NAMALWA (cell line): ENCODE measurements at places on chromosomes 5 and 9.

DNA sequence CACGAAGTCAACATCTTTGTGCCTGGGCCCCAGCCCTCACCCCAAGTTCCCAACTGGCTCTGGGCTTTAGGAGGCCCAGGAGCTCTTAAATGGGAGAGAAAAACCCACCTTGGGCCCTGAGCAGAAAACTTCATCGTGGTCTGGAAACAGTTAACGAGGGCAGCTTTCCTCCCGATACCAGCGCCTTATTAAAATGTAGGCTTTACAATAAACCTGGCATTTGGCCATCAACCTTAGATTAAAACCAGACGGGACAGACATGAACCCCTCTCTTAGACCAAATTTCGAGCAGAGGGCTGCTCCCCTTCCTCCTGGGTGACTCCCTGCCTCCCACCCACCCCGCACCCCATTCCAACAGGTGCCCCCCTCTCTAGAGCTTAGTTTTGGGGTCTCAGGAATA lies 39.4 kb downstream of the PRRX2 start:
- no peak for DNase-seq

GRCh38 chr5:140673187-140673976 lies at the start of gene DND1:
TSS of gene DND1 (minus strand) at chr5:140673576. CDS start at chr5:140673542, 34 bp downstream.
- DNase-seq, result no peak

GRCh38 chr5:178895615-178896571 lies at the start of gene ZFP2:
TSS of gene ZFP2 (plus strand) at chr5:178895913. CDS start at chr5:178931314, 35,401 bp downstream.
- DNase-seq, result no peak

GRCh38 chr9:138122201-138122600 lies 244.6 kb downstream of the CACNA1B start:
- no peak for DNase-seq

DNA sequence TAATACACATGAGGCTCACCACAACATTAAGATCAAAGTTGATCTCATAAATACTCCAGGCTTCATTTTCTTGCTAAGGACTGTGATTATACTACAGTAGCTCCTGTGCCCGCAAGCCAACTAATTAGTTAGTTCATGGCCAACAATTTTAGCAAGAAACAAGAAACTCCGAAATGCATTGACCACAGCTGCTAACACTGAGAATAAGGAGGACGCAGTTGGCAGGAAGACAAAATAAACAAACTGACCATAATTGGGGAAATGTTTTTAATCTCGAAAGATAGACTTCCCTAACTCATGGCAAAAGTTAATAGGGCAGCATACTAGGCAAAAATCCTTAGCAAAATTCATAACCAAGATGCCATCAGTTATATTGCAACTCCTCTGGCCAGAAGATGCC lies 115.5 kb upstream of the SPEF2 start:
- DNase-seq, result no peak

DNA sequence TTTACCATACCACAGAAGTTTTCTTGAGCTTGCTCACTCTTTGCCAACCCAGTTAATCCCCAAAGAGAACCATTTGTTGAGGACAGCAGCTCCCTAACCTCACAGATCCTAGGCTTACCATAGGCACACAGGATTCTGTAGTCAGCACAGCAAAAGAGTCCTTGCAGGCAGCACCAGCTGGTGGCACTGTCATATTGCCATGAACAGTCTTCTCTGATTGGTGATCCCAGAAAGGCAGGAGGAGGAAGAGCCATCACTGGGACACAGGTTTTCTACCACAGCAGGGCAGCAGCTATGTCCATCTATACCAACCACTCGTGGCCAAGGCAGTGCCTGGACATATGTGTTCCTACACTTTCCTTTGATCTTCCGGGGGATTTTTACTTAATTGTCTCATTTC lies 297.1 kb upstream of the CD180 start:
- DNase-seq, result no peak

DNA sequence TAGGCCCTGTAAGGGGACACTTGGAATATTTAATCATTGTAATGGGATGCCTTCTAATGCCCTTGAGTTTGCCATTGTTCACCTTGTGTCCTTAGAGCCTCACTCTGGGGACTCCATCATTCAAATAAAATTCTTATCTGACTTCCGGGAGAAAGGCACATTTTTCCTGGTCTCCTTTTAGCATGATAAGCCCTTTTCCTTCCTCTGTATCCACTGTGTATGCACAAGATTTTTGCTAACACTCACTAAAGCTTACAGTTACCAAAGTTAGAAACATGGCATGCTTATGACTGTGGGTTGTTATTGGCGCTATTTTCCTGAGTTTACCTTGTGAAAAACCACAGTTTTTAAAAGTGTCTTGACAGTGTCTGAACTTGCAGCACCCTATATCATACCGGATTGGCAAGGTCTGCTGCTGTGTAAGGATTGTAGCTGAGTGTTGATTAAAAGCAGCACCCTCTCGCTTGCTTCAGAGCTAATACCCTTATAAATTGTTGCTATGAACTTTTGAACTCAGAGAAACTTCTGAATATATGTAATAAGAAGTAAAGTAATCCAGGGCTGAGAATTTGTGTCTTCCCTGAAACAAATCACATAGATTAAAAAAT lies 46.4 kb downstream of the SNCAIP start:
- no peak for DNase-seq

GRCh38 chr9:26244661-26245451 lies 566.6 kb upstream of the TUSC1 start:
- DNase-seq, result no peak

DNA sequence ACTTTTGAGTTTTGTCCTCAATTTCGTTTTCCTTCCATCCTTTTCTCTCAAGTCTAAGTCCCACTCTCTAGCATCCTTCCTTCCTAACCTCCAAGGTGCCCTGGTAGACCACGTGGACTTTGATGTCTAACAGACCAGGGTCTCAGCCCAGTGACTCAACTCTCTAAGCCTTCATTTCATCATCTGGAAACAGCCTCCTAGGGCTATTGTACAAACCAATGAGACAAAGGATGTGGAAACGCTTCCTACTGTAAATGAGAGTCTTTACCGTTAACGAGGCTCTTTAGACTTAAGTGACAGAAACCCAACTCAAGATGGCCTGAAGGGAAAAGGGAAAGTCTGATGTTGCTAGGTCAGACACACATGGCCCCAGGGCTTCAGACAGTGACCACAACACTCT lies 49.2 kb upstream of the CPLX2 start:
- DNase-seq, result no peak

GRCh38 chr5:178537467-178538371 lies 52.5 kb downstream of the COL23A1 start:
- no peak for DNase-seq

DNA sequence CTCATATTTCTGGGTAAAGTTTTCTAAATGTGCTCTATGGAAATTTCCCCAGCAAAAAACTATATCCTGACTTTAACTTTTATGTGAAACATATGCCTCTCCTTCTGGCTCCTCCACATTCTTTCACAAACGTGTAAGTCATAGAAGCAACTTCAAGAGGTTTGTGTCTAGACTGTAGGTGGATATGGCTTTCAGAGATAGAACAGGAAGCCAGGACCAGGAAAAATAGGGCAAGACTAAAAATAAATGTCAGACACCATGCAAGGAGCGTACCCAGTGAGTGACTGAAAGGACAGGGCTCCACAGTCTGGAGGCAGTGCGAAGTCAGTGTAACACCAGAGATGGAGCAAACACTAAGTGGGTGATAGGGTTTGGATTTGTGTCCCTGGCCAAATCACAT lies 240.7 kb downstream of the COX7C start:
- no peak for DNase-seq
